Activated CD4-positive, CD25-positive, alpha-beta regulatory T cell (primary cell): ENCODE measurements at places on chromosomes 16 and 17.

GRCh38 chr17:29070781-29071180, 27.8 kb downstream of the PIPOX start:
- no peak for DNase-seq

DNA sequence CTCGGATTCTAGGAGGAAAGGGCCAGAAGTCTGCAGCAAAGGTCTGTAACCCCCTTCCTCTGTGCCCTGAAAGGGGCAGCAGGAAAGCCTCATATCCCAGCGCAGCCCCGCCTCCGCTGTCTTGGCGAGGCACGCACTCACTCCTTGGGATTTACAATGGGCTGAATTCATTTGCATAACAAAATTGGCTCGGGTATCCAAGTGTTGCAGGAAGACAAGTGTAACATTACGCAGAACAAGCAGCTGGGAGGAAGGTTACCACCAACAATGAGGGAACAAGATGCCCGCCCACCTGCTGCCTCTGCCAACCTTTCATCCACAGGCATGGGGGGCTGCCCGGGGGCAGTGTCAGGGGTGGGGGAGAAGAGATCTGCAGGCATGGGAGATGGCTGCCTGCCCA, 130.4 kb downstream of the MRM1 start:
- no peak for DNase-seq

DNA sequence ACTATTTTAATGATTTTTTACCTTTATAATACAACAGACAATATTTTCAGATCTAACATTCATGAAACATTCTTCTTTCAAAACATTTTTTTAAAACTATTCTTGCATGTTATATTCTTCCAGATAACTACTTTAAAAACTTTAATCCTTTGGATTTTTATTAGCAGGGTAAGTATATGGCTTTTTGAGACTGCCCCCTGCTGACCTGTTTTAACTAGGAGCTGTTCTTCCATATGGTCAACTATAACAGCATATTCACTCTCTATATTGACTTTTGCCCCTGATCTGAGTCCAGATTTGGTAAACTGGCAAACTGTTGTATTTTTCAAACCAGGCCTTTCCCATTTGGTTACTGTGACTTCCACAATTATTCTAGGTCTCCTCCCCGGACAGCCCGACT, 16.5 kb downstream of the ZNF18 start:
- no peak for DNase-seq

GRCh38 chr16:55508941-55509931, at the start of gene LPCAT2:
Gene LPCAT2 (plus strand): TSS chr16:55509072. CDS start chr16:55509182, 110 bp downstream.
- no peak for DNase-seq

DNA sequence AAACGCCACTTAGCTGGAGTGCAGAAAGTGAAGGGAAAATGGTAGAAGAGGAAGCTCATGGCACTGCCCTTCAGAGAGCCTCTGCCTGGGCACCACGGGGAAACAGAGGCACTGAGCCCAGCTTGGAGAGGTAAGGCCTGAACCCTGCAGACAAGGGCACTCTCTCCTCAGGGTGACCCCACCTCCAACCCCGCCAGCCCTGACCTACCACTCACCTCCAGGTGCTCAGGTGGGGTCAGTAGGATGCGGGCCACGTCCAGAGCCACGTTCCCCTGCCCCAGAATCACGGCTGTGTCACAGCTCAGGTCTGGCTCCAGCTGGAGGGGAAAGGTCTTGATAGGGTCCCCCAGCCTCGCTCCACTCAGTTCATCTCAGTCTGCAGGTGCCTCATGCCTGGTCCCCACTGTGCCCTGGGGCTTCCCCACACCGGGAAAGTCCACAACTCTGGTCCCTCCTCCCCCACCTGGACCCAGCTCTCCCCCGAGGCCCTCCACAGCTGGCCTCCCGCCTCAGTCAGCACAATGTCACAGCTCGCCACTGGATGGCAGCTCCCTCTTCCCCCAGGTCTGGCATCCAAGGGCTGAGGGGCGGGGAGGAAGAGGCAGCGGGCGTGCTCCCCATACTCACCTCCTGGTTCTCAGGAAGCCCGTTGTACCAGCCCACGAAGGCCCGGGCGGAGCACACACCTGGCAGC, 6.0 kb upstream of the GRIN2C start:
- DNase-seq, result no peak

DNA sequence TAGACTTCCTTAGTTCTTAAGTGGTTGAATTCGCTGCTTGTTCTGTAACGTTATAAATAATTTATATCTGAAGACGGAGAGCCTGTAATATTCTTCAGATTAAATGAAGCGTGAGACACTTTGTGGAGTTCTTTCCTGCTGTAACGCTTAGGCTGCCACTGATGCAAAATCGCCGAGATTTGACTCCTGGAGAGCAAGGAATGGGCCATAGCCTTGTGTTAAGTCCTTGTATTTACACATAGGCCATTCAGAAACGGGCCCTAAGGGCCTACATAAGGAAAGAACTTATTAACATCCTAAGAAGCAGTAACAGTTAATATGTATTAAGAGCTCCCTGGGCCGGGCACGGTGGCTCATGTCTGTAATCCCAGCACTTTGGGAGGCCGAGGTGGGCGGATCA, 936 bp downstream of the EMC6 start:
- DNase-seq, result no peak

DNA sequence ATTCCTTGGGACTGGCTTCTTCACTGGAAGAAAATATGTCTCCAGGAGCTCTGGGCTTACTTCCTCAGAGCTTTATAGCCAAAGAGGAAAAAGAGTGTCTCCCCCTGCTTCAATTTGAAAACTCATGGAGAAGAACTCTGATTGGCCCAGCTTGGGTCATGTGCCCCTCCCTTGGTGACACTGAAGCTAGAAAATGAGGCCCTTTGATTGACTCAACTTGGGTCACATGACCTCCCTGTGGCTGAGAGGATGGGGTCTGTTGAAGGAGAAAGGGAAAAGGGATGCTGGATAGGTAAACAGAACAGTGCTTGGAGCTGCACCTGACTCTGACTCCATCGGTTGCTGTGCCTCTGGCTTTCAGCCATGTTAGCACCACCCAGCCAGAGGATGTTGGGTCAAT, 70.6 kb upstream of the KSR1 start:
- DNase-seq, result no peak

- DNase-seq, result no peak
These were observed 81.1 kb downstream of the FTO start for GRCh38 chr16:53785044-53785443.

DNA sequence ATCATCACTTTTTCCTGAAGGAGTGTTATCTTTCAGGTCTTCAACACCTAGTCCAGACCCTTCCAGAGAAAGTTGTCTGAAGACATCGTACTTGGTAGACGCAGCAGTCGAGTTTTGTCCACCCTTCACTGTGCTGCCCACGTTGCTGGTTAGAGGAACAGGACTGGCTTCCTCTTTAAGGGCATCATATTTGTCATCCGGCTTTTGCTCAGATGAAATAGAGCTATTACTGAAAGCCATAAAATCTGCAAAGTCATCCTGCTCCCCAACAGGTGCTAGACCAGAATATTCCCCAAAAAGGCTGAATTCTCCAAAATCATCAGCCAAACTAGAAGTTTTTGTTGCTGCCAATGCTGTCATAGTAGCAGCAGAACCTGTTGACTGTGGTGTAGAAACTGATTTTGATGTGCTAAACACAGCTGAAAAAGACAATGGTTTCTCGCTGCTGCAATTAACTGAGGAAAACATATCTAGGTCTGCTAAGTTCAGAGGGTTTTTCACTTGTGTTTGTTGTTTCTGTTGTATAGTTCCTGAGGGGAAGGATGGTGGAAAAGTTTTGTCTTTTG, 55.7 kb downstream of the SYNRG start:
- no peak for DNase-seq

GRCh38 chr16:24041834-24042631, 206.2 kb downstream of the PRKCB start:
- DNase-seq, result peak; percentile 46

- no peak for DNase-seq
These were observed 236.6 kb upstream of the GSE1 start for GRCh38 chr16:85376292-85377095.

- no peak for DNase-seq
These were observed 858 bp downstream of the MMD start for GRCh38 chr17:55420776-55421178.

GRCh38 chr16:30985401-30986128, 558 bp downstream of the HSD3B7 start:
- DNase-seq, result no peak

GRCh38 chr17:31907342-31907962, 5.9 kb upstream of the UTP6 start:
- no peak for DNase-seq

DNA sequence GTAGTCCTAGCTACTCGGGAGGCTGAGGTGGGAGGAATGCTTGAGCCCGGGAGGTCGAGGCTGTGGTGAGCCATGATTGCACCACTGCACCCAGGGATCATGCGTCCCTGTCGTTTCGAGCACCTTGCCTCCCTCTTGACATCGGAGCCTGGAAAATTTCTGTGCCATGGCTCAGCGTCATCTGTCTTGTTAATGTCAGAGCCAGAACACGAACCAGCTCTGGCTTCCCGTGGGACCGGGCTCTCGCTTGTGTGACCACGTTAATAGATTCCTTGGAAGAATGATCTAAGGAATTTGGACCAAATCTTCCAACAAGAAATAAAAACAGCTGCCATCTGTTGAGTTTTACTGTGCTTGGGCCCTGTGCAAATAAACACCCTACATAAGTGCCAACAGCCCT, 117.7 kb downstream of the ABCC1 start:
- DNase-seq, result no peak

GRCh38 chr16:31365131-31365865, 10.3 kb downstream of the ITGAX start:
- DNase-seq, result no peak

GRCh38 chr16:51950118-51950780, 596.7 kb downstream of the TOX3 start:
- DNase-seq, result no peak

- no peak for DNase-seq
These were observed 11.6 kb upstream of the ADGRG1 start for GRCh38 chr16:57616876-57617275.

GRCh38 chr17:78501241-78502036, 75.8 kb downstream of the DNAH17 start:
- DNase-seq, result no peak

DNA sequence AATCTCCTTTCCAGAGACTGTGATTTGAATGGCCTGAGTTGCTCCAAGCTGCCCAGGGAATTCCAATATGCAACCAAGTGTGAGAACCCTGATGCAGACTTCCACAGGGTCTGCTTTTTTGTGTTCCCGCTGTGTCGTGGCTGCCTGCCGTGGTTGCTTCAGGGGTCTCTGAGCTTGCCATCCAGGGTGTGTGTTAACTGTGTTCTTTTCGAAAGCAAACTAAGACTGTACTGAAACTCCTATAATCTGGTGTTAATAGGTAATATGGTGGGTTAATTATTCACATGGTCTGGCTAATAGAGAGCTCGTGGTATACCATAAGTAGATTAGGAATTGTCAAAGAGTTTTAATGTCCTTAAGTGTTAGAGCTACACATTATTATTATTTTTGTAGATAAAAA, 20.7 kb downstream of the UBN1 start:
- DNase-seq, result no peak

DNA sequence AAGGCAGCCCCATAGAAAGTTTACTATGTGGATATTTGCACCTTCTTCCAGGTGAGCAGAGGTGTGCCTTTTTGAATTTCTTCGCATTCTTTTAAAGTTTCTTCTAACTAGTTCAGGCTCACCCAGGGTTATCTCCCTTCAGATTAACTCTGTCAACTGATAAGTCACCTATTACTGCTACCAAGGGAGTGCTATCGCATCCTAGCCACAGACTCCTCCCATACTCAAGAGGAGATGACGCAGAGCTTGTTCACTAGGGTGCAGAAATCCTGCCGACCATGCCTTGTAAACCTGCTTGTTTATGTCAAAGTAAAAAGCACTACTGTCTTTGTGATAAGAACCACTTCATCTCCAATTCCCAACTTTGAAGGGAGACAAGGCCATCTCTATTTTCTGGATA, 390.1 kb downstream of the RBFOX1 start:
- DNase-seq, result no peak

DNA sequence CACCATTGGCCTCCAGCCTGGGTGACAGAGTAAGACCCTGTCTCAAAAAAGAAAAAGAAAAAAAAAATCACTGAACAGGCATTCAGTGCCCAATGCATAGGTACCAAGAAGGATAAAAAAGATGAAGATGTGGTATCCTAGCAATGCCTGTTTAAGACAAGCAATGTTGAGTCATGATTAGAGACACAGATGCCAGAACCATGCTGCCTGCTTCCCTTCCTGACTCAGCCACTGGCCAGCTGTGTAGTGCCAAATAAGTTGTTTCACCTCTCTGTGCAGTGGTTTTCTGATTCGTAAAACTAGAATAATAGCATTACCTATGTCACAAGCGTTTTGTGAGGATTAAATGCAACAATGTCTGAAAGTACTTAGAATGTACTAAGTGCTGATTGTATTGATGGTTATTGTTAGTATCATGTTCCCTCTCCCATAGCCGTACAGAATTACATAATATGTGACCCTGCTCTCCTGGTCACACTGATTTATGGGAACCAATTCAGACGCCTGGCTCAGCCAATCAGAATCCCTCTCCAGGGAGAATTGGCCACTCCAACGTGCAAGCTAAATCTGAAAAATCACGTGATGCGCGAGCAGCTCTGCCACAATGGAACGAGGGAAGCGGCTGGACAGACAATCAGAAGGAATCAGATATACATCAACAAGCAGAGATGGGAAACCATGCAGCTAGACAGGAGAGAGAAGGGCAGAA, 241.9 kb downstream of the SLC39A11 start:
- no peak for DNase-seq

- no peak for DNase-seq
These were observed 59.6 kb downstream of the YPEL2 start for GRCh38 chr17:59391021-59391420.

DNA sequence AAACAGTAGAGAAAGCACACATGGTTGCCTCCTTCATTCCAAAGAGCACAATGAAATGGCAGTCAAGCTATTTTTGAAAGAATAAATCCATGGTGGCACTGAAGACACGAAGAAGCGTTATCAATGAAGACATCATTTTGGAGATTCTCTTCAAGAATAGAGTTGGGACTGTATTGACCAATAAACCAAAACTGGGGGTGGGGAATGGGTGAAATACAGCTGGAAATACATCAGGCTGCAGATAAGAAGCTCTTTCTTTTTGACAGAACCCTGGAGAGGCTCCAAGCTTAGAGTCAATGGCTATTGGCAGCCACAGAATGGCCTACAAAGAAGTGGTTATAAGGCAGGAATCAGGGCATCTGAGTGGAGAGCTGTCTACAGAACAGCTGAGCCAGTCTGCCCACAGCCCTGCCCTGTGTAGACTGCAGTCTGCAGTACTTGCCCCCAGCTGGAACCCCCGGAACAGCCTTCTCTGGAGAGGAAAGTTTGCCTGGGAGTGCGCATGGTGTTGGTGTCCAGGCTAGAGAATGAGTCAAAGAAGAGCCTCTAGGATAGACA, 100.4 kb downstream of the STX8 start:
- DNase-seq, result no peak

- no peak for DNase-seq
These were observed 13.1 kb upstream of the ITGAL start for GRCh38 chr16:30459456-30459855.

GRCh38 chr17:17877529-17878358, 41.0 kb upstream of the SREBF1 start:
- DNase-seq, result no peak

- DNase-seq, result no peak
These were observed 93.5 kb upstream of the HSBP1 start for GRCh38 chr16:83714286-83714685.

GRCh38 chr17:10172241-10172741, 26.1 kb downstream of the GAS7 start:
- no peak for DNase-seq

GRCh38 chr17:48037036-48037837, at the start of gene COPZ2:
Gene COPZ2 (minus strand): TSS chr17:48037797. CDS start chr17:48037777, 20 bp downstream.
- peak; percentile 38 for DNase-seq

- DNase-seq, result no peak
These were observed 1.9 kb downstream of the MNT start for GRCh38 chr17:2398655-2399571.

GRCh38 chr16:87336434-87337240, 19.4 kb upstream of the C16orf95 start:
- no peak for DNase-seq
